B cell (primary cell): ENCODE measurements at places on chromosomes 6 and 20. TPM values are rescaled to one million over a fixed set of nuclear protein-coding genes. Genes with fewer than 3 reads are reported as not detected.

Gene SAMD10
- 9.8 and 12.7 TPM in 2 replicates for total RNA-seq

Gene EPHA7
- total RNA-seq: not detected in 2 replicates

Gene C4B
- 3.8 and 7.4 TPM in 2 replicates for total RNA-seq

Gene PCSK2
- not detected in 2 replicates for total RNA-seq

GRCh38 chr6:161557333-161558107 is 283.7 kb upstream of the AGPAT4 start:
- no peak overlapping the region for H3K27ac ChIP-seq
- H3K4me3 ChIP-seq: no peak overlapping the region
- no peaks in the 10 kb centered on the region for H3K27me3 ChIP-seq
- no peaks in the 10 kb centered on the region for H3K36me3 ChIP-seq
- peak; percentile 3 for DNase-seq
- H3K4me1 ChIP-seq: no peaks in the 10 kb centered on the region

GRCh38 chr20:57450419-57450818 is 59.2 kb downstream of the RBM38 start:
- peak overlapping the region; percentile 50 for H3K27ac ChIP-seq
- peak; percentile 78 for DNase-seq
- peak overlapping the region; percentile 15 for H3K4me3 ChIP-seq
- peaks cover 38% of the 10 kb centered on the region for H3K4me1 ChIP-seq
- H3K27me3 ChIP-seq: no peaks in the 10 kb centered on the region
